ENCODE measurements at places on chromosomes 7 and 10. TPM values are rescaled to one million over a fixed set of nuclear protein-coding genes. Genes with fewer than 3 reads are reported as not detected.

Gene ANAPC16
- 85.6 TPM for polyA plus RNA-seq

DNA sequence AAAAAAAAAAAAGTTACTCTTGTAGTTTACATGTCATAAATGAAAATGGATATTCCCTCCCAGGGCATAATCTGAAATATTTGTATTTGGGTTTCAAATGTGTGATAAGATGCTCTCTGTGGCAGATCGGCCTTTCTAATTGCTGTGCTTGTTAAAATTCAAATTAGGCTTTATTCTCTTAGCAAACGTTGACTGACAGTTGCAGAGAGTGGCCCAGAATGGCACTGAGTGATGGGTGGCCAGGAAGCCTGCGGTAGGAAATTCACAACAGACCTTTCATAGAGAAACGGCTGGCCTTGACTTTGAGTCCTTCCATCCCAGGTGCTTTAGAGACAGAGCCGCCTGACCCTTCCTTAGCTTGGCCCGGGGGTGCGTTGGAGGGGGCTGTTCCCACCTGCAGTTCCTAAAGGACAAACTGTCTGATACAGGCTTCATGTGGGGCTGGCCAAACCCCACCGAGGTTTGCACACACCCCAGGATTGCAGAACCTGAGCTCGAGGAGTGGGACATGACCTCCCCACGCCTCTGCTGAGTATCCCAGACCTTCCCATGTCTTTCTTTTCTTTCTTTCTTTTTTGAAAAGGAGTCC lies 152.7 kb downstream of the CUX1 start:
- DNase-seq, result no peak

Gene RNF133
- not detected for polyA plus RNA-seq

- no peak for DNase-seq
These were observed 250.9 kb downstream of the PTEN start for GRCh38 chr10:88114368-88114767.

DNA sequence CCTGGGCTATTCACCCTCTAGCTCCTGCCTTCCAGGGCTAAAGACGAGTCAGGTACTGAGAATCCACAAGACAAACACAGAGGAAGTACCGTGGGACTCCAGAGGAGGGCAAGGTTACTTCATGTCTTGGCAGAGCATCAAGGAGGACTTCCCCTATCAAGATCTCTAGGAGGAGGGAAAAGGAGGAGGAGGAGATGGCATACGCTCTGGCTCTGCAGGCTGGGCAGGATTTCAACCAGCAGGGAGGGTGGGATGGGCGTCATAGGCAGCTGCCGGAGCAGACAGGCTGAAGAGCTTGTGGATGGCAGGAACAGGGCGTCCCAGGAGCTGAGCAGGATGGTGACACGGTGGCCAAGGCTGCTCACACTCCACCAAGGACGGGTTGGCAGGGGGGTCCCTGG lies 21.3 kb downstream of the MDH2 start:
- DNase-seq, result peak; percentile 83
